ENCODE measurements at places on chromosomes 2 and 18. TPM values are rescaled to one million over a fixed set of nuclear protein-coding genes. Genes with fewer than 3 reads are reported as not detected.

DNA sequence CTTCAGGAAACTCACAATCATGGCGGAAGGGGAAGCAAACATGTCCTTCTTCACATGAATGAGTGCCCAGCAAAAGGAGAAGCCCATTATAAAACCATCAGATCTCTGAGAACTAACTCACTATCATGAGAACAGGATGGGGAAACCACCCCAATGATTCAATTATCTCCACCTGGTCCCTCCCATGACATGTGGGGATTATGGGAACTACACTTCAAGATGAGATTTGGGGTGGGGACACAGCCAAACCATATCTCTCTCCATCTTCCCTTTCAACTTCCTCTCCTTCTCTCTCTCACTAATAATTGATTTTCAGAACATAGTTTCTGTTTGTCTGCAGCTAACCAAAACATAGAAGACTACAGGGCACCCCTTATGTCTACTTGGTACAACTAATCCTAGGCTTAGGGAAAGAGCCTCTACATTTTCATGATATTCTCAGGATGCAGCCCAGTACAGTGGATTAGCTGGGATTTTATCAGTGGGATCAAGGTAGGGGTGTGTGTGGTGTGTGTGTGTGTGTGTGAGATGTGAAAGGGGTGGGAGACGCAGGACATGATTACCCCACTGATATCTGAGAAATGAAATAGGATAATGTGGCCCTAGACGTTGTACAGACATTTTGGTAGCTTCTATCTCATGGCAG lies 2.8 kb upstream of the ATF2 start:
- no peak for DNase-seq

DNA sequence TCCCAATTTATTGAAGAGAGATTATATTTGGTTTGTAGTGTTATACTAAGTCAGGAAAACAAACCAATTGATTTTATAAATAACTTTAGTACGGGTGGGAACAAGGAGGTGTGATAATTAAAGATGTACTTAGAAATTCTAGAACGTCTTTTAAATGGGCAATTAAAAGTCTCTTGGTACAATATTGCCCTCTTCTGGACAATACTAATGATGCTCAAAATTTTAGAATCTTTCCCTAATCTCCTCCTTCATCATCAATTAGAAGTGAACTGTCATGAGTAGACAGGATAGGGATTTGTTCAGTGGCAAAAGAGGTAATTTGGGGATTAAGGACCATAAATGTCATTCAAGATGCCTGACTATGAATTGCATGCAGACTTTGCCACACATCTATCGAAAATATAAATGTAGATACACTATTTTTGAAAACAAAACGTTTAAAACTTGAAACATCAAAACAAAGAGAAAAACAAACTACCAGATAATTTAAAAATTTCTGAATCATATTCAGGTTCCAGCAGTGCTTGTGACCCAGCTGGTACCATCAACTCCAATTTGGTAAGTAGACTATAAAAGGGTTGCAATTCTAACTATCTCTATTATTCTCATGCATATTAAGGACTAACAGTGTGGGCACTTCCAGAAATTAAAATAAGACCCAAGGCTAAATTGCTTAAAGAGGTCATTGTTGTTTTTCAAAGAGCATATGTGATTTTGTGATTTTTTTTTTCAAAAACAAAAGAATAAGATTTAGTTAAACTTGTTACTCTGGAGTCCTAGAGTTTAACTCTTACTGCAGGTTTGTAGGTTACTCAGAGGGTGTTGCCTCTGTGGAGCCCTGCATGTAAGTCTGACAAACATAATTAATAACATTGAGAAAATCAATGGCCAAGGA lies 123.5 kb downstream of the LAMA3 start:
- DNase-seq = peak; percentile 47

DNA sequence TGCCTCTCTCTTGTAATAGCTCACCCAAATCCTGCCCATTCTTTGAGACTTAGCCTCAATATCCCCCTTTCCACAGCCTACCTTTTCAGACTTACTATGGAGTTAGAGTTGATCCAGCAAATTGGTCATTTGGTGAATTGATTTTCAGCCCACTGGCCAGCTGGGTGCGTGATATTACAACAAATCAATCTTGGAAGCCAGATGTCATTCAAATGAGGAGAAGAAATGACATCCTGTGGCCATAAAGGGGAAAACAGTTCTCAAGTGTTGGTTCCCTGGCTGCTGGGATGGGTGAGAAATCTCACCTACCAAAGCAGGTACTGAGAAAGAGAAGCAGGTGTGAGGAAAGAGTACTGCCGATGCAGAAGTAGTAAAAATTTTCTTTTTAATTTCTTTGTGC lies 36.7 kb upstream of the FOXI3 start:
- DNase-seq = no peak

- no peak for DNase-seq
Measured at GRCh38 chr2:100628506-100628905, 65.7 kb downstream of the PDCL3 start.

DNA sequence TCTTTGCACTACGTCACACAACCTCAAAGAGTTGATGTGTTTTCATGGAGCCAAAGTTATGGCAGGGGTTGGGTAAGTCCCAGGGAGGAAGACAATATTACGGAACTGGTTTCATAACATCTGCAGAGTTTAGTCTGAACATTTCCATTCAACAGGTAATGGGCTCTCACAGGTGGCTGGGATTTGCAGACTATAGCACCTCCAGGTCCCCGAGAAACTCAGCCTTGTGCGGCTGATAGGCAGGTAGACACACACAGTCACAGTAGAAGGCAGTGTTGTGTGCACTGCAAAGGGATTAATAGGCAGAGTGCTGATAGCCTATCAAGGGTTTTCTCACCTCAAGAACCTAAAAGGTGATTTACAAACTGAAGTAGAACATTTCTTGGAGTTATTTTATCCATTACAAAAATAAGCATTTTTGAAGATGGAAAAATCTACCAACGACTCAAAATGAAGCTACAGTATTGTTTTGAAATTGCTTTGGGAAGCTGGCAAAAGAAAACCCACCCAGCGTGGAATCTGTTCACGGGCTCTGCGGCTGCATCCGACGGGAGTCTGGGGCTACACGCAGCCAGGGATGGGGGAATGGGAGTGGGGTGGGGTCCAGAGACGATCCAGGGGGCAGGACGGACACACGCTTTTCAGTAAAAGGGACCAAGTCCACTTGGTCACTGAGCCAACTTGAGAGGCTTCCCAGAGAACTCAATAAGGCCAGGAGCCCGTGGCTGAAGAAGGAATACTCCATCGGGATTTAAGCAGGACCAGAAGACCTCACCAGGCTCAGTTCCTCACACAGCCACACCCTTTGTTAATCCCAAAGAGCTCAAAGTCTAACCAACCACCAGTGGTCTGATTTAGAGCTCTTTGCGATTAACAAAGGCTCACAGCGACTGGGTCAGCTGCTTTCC lies 82.9 kb downstream of the CHRNA1 start:
- DNase-seq = peak; percentile 32

DNA sequence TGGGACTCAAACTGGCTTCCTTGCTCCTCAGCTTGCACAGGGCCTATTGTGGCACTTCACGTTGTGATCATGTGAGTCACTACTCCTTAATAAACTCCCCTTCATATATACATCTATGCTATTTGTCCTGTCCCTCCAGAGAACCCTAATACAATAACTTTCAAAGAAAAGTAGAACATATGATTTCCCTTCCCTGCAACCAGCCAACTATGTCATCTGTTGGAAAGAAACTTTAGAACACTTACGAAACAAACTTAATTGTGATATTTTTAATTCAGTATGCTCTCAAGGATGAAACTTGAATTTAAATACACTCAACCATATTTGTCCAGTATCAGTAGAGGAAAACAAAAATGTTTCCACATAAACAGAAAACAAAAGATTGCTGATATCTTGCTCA lies 84.4 kb downstream of the DYM start:
- DNase-seq = no peak

DNA sequence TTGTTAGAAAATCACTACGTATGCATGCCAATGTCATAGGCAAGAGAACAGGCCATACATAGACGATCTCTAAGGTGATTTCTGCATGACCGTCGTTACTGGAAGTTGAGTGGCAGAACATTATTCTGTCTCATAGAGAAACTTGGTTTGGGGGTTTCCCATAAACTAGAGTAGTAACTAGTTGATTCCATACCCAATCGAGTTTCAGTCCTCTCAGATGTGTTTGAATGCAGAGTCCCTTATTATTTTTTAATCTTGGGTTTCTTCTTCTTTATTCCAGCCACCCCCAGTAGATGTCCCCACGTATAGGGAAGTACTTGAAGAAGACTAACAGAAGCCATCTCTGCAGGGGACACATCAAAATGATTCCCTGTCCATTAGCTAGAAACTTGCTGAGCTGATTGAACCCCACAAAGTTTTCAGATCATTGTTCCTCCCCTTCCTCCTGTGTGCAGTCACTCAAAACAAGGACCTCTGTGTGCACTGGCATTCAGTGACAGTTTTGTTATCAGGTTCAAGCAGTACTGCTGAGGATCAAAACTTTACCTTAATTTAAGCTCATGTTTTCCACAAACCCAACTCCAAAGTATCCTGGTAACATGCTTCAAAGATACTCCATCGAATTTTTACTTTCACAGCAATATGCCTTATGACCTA lies 68.4 kb upstream of the CDCA7 start:
- no peak for DNase-seq

DNA sequence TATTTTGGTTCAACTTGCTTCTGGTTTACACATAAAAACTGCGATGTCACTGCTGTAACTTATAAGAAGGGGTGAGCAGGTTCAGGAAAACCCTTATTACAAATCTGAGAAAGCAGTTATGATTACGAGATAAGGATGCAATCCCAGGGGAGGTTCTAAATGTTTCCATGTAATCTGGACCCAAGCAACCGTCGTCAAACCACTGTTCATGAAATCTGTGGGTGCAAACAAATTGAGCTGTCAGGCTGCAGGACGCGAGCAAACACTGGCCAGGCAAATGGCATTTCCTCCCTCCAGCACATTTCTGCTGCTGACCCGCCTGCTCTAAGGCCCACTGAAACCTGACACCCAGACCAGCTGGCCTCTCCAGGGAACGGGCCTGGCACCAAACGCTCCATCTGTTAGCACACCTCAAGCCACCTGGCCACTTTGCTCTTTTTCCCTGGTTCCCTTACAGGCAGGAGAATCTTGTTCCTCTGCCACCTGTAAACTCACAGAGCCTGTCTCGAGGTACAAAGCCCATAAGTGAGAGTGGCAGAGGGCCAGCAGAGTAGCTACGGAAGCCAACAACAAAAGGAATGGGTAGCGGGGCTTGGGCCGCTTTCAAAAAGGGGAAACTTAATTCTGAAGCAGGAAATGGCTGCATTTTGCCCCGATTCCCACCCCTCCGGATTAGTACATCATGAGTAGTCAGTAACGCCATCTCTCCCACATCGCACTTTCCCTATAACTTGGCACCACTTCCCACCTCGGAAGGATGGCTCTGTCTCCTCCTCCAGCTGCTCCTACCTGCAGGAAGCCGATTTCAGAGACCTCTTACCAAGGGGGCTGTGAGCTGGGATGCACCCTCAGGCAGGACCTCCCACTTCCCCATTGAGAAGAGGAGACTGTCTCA lies 26.5 kb downstream of the CRACDL start:
- peak; percentile 63 for DNase-seq

DNA sequence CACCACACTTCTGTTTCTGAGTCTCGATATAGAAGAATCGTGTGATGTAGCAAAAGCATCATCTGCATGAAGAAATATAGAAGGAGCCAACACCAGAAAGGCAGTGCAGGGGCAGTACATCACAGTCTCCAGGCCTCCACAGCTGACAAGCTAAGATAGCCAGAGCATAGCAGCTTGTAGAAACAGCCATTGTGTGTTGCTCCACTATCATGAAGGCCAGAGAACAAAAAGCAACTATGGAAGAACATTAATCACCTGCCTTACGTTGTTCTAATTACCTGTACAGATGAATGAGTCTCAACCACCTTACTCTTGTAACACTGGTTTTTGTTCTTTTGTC lies 129.0 kb downstream of the RND3 start:
- DNase-seq = no peak

DNA sequence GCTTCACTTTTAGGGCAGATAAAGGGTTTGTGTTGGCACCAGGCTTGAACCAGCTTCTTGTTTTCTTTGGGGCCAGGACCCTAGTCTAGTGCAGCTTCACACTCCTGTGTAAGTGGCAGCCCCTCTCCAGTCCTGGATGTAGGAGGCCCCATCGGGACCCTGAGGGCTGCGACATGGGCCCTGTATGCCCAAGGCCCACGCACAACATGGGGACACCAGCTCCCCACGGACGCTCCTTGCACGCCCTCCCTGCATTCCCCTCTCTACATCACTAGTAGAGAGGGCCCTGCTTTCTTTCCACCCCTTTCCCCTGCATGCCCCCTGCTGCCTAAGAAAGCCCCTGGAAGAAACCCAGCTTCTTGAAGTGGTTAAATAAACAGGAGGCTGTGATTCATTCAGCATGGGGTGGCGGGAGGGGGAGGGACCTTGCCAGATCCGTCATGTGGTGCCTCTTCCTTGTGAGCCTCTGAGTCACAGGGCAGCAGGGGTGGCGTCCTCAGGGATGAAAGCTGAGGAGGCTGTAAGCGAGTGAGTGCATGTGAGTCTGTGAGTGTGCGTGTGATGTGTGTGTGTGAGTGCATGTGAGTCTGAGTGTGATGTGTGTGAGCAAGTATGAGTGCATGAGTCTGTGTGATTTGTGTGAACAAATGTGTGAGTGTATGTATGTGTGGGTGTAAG lies 42.5 kb downstream of the COPS8 start:
- DNase-seq = peak; percentile 99

- DNase-seq = no peak
Measured at GRCh38 chr2:120358734-120359465, 13.0 kb downstream of the INHBB start.

DNA sequence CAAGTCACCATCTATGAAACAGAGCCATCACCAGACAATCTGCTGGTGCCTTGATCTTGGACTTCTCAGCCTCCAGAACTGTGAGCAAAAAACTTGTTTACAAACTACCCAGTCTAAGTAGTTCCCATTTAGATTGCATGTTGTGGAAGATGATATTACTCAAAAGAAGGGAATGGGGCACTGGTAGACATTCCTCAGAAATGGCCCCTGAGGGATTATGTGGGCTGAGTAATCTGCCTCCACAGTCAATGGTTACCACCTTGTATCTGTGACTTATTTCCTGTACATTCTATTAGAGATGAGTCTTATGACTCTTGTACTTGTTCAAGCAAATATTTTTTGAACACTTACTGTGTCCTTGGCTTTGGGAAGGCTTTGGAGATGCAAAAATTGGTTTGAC lies 160.4 kb downstream of the NUP35 start:
- DNase-seq = peak; percentile 33

The FEV gene
- not detected for total RNA-seq

The TFCP2L1 gene
- 16.1 TPM for total RNA-seq

The TRIB2 gene
- total RNA-seq = 9.9 TPM

The CYP26B1 gene
- 0.10 TPM for total RNA-seq

The ZNF804A gene
- 0.10 TPM for total RNA-seq

The BCL2 gene
- 6.3 TPM for total RNA-seq

All from renal cortical epithelial cell (primary cell).